Spinal cord (tissue), 10 donors: ENCODE measurements at places on chromosomes 5 and 9. TPM values are rescaled to one million over a fixed set of nuclear protein-coding genes. Genes with fewer than 3 reads are reported as not detected.

The SOWAHA gene
- 4.1 TPM for total RNA-seq

DNA sequence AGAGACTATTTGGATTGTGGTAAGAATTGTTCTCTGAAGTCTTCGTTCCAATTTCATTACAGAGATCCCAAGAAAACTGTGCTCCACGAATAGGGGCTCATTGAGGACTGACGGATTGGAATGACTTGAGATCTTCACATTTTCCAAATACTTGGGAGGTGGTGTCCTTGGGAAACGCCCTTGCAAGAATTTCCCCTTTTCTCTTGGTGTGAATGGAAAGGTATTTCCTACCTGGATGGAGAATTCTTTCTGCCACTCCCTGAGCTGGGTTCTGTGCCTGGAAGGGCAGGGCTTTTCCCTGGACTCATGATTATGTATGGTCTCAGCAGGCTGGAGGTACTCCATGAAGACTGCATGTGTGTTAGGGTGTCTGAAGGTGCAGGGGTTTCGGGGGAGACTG, 53.9 kb downstream of the SNX18 start:
- no peak for DNase-seq

- no peak for DNase-seq
These were observed 32.2 kb downstream of the ALDH7A1 start for GRCh38 chr5:126562823-126563222.

The NME5 gene
- total RNA-seq, result 21.0 TPM

DNA sequence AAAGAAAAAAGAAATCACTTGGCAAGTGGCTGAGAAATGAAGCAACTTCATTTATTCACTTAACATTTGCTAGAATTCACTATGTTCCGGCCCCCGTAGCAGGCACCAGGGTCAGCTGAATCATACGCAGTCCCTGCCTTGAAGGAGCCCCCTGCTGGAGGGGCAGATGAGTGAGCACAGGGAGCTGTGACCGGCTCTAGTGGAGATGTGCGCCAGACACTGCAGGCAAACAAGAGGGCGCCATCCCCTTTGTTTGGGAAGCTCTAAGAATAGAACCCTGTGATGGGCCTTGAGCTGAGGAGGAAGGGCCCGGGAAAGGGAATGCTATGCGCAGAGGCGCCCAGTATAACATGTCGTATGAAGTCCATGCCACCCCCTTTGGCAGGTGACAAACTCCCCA, 20.2 kb upstream of the RPL26L1 start:
- DNase-seq, result no peak

The SLC31A2 gene
- total RNA-seq, result 14.9 TPM

GRCh38 chr9:113682297-113682771, 193.8 kb upstream of the ZNF618 start:
- peak; percentile 87 for DNase-seq

GRCh38 chr9:4887556-4887955, 94.8 kb downstream of the RCL1 start:
- no peak for DNase-seq

DNA sequence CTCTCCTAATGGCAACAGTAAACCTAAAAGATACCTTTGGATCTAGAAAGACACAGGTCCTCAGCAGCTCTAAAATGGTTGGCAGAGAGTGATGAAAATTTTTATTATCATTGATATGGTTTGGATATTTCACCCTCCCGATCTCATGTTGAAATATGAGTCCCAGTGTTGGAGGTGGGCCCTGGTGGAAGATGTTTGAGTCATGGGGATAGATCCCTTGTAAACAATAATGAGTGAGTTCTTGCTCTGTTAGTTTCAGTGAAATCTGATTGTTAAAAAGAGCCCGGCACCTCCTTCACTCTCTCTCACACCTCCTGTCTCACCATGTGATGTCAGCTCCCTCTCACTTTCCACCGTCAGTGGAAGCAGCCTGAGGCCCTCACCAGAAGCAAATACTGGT, 117.7 kb downstream of the FRMD3 start:
- DNase-seq, result no peak

The CCNJL gene
- total RNA-seq, result 5.0 TPM

GRCh38 chr5:171315386-171315891, 6.4 kb downstream of the TLX3 start:
- no peak for DNase-seq

DNA sequence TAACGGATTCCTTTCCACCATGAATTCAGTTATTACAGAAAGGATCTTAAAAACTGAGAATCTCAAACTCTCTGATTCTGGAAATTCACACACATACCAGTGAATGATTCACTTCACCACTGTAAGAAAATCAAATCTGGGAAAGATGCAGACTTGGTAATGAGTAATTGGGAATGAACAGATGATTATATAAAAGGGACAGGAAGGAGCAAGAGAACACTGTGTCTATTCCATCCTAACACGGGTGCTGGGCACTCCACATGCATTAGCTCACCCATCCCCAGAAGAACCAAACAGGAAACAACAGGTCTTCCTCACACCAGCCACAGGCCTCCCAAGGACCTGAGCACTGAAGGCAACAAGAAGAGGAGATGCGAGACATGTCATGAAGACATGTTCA, 74.8 kb upstream of the ZNF622 start:
- DNase-seq, result no peak

The PDGFRB gene
- 53.0 TPM for total RNA-seq

GRCh38 chr5:164336906-164337305, 831.5 kb downstream of the MAT2B start:
- no peak for DNase-seq

- no peak for DNase-seq
These were observed 39.2 kb downstream of the NACC2 start for GRCh38 chr9:136055715-136056545.

DNA sequence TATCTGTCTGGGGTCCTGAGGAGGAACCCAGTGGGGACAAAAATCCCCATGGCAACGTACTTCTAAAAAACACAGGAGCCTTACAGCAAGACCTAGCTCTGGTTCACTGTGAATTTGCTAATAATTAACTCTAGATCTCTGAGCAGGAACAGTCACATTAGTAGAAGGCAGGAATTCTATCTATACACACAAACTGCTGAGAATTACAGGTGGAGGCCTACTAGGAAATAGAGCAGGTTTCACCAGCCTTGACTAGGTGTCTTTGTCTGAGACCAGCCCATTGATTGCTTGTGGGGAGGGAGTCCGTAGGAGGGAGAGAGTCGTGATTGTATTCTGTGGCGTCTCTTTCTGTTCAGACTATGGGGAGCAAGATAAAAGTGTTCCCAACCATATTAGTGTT, 44.8 kb downstream of the PRLR start:
- DNase-seq, result no peak

GRCh38 chr5:150434464-150434863, 15.1 kb downstream of the RPS14 start:
- DNase-seq, result no peak

DNA sequence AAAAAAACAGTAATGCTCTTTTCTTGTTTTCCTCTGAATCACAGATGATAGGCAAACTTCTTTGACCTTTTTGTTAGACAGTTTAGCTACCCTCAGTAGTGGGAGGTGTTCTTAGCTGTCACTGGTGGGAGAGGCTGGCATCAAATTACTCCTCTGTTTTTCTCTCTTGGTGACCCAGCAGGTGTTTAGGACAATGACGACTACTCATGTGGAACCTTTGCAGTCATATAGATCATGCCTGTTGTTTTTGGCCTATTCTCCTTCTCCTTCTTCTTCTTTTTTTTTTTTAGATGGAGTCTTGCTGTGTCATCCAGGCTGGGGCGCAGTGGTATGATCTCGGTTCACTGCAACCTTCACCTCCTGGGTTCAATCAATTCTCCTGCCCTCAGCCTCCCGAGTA, 15.4 kb upstream of the NPR2 start:
- no peak for DNase-seq

DNA sequence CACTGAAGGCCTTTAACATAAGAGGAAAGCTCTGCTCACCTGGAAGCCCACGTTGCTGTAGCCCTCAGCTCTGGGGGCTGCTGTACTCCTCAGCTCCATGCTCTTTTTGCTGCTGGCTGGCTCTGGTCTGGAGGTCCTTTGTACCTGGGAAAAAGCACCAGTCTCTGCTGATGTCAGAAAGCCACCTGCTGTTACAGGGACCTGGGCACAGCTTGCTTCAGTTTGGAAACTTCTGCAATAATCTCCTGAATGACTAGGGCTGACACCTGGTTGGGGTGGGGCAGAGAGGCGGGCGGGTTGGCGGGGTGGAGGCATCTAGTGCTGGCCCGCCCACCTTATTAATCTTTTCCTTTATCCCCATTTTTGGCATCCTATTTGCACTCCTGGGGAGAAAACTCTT, at the start of gene SLC28A3:
Gene SLC28A3, minus strand, starts transcription at position 224 of the 400 bp plus-strand sequence. Its CDS starts 125 bp downstream, at position 99.
- no peak for DNase-seq

DNA sequence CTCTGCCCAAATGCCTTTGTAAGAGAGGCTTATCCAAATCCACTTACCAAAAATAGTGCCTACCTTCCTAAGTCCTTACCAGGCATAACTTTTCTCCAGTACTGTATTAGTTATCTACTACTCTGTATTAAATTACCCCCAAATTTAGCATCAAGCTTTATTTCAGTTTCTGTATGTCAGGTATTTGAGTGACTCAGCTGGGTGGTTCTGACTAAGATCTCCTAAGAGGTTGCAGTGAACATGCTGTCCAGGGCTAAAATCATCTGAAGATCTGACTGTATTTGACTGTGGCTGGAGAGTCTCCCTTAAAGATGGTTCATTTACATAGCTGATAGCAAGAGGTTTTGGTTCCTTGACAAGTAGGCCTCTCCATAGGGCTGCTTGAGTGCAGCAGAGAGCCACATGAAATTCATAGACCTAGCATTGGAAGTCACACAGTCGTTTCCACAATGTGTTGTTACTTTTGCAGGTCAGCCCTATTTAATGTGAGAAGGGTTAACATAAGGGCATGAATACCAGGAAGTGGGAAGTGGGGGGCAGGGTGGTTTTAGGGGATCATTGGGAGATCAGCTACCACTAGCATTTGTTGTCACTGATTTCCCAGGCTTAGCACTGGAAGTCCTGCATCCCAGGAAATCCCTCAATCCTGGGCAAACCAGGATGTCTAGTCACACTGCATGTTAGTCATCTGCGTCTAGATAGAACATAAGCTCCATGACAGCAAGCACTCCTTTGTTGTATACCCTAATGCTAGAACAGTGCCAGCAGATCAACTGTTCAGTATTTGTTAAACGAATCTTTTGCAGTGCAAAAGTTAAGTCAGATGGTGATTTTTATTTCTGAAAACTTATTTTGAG, 2.0 kb upstream of the ZNF622 start:
- no peak for DNase-seq

DNA sequence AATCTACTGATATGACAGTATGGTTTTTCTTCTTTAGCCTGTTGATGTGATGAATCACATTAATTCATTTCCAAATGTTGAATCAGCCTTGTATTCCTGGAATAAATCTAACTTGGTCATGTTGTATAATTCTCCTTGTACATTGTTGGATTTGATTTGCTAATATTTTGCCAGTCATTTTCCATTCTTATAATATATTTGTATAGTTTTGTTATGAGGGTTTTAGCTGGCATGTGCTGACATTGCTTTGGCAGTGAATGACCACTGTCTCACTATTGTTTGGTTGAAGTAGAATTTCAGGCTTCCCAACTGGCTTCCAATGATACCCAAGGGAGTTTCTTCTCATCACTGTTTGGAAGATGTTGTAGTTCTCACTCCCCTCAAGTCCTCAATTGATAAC, 983.0 kb upstream of the PTPRD start:
- DNase-seq, result no peak

GRCh38 chr5:167552356-167552755, 739.1 kb upstream of the WWC1 start:
- DNase-seq, result no peak

- DNase-seq, result peak; percentile 28
These were observed 156.3 kb downstream of the GOLPH3 start for GRCh38 chr5:32017692-32018367.

DNA sequence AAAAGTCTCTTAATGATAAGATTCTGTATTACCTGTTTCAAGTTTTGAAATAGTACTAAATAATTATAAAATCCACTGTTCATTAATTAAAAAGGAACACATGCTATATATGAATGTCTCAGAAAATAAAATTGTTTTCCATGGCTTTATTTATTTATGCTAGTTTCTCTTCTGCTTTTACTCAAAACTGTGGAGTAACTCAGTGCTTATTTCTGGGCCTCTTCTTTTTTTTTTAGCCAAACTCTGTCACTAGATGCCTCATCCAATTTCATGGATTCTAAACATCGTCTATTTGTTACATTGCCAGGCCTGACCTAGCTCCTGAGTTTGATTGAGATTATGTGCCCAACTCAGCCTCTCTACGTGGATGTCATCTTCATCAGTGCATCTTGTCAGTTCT, 1509.7 kb downstream of the MAT2B start:
- DNase-seq, result no peak

The HAPLN1 gene
- total RNA-seq, result 28.4 TPM

DNA sequence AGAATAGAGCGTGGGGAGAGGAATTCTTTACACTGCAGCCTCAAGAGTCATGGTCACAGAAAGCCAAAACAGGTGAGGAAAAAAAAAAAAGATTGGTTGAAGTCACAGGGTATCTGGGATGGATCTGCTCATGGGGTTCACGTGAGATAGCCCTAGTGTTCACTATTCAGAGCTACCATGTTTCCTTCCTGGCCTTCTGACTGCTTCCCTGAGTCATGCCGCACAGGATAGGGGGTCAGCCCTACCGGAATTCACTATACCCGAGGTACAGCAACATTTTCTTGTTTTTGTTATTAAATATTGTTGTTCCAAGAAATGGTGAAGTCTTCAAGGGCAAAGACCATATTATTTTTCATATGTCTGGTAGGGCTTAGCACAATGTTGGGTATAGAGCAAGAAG, 21.5 kb upstream of the MAN2A1 start:
- no peak for DNase-seq

GRCh38 chr5:140344683-140345423, 1.6 kb downstream of the HBEGF start:
- DNase-seq, result no peak

The TTC16 gene
- total RNA-seq, result not detected

DNA sequence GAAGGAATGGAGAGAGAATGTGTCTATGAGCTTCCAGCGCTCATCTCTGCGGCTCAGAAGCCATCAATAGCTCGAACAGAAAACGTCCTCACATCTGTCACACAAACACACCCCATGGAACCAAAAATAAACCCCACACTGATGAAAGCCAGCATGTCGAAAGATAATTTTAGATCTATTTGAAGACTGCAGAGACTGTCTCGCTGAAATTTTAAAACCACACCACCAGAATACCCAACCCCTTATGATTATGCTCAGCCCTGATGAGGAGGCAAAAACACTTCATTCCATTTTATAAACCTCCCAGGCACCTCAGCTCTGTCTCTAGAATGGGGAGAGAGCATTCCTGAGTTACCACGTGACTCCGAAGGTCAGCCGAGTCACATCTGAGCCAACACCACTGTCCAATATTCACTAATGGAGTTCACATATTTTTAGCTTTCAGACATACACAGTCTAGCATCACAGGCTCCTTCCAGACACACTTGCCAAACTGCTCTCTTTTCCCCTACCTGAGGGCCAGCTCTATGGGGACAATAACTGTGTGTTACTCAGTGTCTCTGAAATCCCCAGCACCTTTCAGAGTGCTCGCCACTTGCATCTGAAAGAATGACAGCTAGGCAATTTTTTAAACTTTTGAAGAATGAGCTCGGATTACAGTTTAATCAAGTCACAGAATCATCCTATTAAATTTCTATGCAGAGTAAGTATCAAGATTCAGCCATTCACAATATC, 63.2 kb downstream of the SERINC5 start:
- no peak for DNase-seq

The OR1Q1 gene
- not detected for total RNA-seq

The IQGAP2 gene
- total RNA-seq, result 21.6 TPM
